ENCODE measurements at places on chromosomes 2 and 18.

- DNase-seq = no peak
Observed at GRCh38 chr18:64365106-64365505, 216.2 kb upstream of the LINC00305 start.

- DNase-seq = no peak
Observed at GRCh38 chr2:64852771-64853241, 136.4 kb upstream of the SLC1A4 start.

DNA sequence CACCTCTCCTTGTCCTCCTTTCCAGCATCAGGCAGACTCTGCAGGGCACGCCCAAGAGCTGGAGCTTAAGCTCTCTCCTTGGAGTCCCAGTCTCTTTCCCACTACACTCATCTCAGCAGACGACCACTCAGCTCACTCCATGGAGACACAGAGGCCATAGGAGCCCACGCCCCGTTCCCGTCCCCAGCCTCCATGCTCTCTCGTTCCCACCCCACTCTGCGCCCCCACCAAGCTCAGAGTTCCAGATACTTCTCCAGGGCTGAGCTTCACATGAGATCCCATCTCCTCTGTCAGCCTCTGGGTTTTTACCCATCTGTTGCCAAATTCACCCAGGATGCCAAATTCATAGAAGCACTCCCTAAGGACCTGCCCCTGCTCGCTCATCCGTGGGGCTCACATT is 87.3 kb downstream of the MALT1 start:
- DNase-seq = no peak

DNA sequence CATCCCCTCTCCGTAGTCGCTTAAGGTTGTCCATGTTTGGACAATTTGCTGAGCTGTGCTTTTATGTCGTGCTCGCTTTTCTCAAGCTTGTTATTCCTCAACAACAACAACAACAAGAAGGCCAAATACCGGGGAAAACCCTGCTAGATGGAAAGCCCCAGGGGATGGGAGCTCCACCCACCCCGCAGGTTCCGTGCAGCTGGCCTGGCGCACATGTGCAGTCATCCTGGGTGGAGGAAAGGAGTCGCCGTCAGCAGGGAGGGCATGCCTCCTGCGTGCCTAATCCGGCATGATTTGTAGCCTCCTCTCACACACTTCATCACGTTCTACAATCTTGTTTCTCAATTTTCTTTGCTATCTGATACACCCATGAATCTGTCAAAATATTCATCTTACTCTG is 87.4 kb upstream of the SALL3 start:
- no peak for DNase-seq

DNA sequence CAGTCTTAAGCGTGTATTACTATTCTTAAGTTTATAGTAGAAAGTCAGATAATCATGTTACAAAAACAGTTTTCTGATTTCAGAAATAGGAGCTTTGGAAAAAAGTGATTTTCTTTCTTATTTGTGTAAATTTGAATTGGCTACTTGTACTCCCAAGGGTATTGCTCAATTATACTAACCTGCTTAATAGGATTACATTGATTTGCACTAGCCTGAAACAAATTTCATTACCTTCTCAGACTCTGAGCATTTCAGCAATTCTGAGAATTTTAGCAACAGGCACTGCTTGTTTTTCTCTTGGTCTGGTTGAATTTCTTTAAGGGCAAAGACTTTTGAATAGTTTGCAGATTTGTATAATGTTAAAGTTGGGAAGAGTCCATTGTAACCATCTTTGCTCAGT is 87.2 kb upstream of the NXPH2 start:
- DNase-seq = no peak

- no peak for DNase-seq
Observed at GRCh38 chr2:160736148-160737028, 242.8 kb upstream of the RBMS1 start.

DNA sequence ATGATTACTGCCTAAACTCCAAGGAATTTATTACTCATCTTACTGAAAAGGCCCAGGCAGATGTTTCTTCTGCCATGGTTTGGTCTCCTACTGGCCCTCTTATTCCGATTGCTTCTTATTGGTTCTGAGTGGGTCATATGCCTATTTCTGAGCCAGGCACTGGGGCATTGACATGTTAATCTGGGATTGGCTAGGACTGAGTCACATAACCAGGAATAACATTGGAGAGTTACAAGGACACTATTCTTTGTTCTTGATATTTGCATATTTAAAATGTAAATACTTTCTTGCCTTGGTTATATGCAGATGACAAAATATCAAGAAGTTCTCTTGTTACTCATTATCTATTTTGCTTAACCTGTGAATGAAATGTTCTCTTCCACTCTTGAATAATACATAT is 534.4 kb upstream of the SLC39A10 start:
- no peak for DNase-seq

- DNase-seq = no peak
Observed at GRCh38 chr2:128593879-128594650, 275.4 kb upstream of the HS6ST1 start.

DNA sequence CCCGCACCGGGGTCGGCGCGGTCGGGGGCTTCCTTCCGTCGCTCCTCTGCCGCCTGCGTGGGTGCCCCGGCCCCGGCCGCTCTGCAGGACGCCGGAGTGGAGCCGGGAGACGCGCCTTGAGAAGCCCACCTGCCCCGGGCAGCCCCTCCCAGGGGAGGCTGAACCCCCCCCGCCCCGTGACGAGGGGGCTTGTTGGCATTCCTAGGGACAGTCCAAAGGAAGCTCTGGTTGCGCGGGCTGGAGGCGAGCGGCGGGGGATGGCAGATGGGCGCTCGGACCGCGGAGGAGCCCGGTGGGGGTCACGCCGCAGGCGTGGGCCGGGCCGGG is 133.5 kb upstream of the MGAT5 start:
- DNase-seq = no peak

GRCh38 chr2:162490052-162490717 is 146.3 kb downstream of the GCA start:
- DNase-seq = no peak

DNA sequence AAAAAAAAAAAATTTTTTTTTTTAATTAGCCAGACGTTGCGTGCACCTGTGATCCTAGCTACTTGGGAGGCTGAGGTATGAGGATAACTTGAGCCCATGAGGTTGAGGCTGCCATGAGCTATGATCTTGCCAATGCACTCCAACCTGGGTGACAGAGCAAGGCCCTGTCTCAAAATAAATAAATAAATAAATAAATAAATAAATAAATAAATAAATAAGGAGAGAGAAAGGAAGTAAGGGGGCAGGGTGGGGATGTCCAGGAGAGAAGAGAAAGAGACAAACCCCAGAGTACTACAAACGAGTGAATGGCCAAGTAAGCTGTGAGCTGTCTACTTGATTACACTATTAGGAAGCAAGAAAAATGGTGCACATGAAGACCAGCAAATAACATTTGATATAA is 7.7 kb upstream of the PMAIP1 start:
- no peak for DNase-seq

DNA sequence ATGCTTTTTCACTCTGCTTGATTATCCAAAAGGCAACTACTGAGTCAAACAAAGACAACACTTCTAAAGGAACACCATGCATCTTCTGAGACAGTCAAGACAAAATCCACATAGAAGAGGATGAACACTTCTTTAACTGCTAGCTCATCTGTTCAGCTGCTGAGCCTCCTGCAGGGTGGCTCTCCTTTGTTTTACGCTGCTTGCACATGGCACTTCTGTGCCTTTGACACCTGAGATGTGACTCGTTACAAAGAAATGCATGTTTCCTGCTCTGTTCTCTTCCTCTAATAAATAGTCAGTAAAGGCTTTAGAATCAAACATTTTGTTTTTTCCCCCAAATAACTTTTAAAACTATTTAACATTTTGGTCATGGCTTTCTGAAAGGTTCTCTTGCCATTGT is 1129.4 kb downstream of the TDRD15 start:
- no peak for DNase-seq

- DNase-seq = no peak
Observed at GRCh38 chr2:32495139-32495538, 132.7 kb upstream of the TTC27 start.

- DNase-seq = no peak
Observed at GRCh38 chr2:68589963-68590362, 53.4 kb upstream of the PROKR1 start.

GRCh38 chr2:85307527-85307897 is 20.3 kb downstream of the TGOLN2 start:
- DNase-seq = no peak

DNA sequence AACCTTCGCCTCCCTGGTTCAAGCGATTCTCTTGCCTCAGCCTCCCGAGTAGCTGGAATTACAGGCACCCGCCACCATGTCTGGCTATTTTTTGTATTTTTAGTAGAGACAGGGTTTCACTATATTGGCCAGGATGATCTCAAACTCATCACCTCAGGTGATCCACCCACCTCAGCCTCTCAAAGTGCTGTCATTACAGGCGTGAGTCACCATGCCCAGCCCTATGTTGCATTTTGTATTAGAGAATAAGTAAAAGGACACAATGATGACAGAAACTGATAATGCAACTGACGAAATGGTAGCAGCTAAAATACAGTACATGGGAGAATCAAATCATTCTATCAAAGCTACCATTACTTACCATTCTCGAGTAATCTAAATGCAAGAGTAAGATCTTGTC is 276.7 kb downstream of the DSEL start:
- DNase-seq = no peak

GRCh38 chr2:186044761-186045160 is 306.2 kb downstream of the FSIP2 start:
- no peak for DNase-seq

DNA sequence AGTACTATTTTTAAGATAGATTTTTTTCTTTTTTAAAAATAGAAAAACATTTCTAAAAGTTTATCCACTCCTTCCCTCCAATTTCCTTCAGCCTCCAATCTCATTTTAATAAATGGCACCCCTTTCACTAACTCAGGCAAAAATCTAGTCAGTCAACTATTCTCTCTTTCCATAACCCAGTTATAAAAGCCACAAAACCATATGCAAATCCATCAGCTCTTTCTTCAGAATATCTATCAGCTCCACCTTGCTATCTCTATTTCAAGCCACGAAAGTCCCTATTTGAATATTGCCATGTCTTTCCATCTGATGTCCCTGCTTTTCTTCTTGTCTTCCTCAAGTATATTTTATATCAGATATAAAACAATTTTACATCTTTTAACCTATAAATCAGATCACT is 397.1 kb downstream of the ERBB4 start:
- no peak for DNase-seq

GRCh38 chr2:216539791-216540241 is 41.2 kb downstream of the RPL37A start:
- peak; percentile 89 for DNase-seq

GRCh38 chr2:226491112-226491511 is 308.5 kb downstream of the IRS1 start:
- no peak for DNase-seq

DNA sequence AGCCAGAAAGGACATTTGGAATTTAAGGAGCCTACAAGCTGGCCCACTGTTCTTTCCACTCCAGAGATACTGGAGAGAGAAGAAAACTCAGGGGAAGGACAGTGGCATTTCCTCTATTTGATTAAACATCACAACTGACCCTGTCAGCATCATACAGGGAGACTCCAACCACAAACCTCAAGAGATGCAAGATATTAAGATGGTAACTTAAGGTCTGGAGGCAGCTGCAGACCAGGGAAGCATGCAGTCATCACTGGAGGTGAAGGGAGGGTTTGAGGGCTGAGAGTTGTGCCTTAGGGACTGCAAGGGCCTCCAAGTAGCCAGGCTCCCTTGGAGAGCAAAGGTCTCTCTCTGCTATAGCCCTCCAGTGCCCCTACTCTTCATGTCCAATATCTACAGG is 67.4 kb downstream of the RNF152 start:
- DNase-seq = no peak

- DNase-seq = no peak
Observed at GRCh38 chr2:123051136-123051535, 974.0 kb upstream of the CNTNAP5 start.
